ENCODE measurements at places on chromosomes 2 and 18. TPM values are rescaled to one million over a fixed set of nuclear protein-coding genes. Genes with fewer than 3 reads are reported as not detected.

DNA sequence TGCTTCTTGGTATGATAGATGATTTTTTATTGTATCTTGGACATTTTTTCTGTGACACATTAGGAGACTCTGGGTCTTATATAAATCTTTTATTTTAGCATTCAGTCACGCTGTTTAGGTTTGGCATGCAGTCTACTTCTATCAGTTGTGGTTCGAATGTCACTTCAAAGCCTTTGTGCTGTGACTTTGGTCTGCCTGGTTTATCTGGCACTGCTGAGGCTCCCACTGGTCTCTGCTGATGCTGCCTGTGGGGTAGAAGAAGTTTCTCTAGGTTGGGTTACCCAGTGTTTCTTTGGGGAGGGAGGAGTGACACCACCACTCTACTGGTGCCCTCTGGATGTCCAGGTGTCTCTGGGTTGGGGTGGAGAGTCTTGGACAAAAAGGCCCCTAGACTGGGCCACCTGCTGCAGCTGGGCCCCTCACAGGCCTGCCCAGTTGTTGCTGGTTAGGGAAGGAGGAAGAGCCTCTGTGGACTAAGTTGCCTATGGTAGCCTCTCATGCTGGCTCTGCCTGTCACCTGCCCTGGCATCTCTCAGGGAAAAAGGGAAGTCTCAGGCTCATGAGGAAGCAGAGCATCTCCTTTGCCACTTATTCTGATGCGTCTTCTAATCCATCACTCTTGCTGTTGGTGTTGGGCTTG, 115.4 kb upstream of the HS6ST1 start:
- DNase-seq = no peak

DNA sequence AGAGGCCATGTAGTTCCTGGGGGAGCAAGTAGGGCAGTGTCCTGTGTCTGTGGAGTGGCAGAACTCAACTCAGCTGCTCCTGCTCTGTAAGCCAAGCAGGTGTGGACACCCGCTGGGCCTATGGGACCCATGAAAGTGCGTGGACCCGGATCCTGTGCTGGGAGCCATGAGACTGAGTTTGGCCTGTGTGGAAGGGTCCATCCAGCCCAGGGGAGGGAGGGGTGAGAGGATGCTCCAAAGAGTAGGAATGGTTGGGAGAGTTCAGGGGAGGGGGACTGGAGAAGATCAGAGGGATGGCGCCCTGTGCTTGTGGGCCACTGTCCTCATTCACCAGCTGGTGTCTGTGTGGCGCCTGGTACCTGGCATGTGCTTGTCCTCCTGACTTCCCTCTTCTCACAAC, 226.4 kb upstream of the HS6ST1 start:
- no peak for DNase-seq

- no peak for DNase-seq
Observed at GRCh38 chr2:120044336-120044735, 31.5 kb downstream of the EPB41L5 start.

- peak; percentile 71 for DNase-seq
Observed at GRCh38 chr18:73842795-73843394, 304.7 kb downstream of the FBXO15 start.

GRCh38 chr2:238784671-238785527, 63.0 kb upstream of the TWIST2 start:
- peak; percentile 93 for DNase-seq

GRCh38 chr2:126761981-126762878, 106.3 kb downstream of the GYPC start:
- no peak for DNase-seq

- DNase-seq = no peak
Observed at GRCh38 chr2:61249521-61250071, 87.6 kb downstream of the C2orf74 start.

GRCh38 chr2:150475479-150476250, 11.8 kb downstream of the RND3 start:
- DNase-seq = no peak

DNA sequence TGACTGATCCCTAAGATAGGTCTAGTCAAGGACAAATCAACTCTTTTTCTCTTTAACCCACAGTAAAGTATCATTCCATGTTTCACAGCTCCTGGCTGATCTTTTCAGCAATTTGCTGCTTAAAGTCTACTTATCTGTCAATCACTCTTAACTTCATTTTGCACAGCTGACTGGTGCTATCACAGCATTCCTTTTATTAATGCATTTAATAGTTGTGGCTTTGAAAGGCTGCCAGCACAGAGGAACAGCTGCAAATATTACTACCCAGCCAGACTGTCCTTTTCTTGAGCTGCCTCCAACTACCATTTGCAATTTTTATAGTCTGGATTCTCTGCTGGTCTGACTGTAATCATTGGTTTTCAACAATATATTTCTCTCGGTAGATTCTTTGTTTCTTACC, 303.5 kb downstream of the STK39 start:
- no peak for DNase-seq

DNA sequence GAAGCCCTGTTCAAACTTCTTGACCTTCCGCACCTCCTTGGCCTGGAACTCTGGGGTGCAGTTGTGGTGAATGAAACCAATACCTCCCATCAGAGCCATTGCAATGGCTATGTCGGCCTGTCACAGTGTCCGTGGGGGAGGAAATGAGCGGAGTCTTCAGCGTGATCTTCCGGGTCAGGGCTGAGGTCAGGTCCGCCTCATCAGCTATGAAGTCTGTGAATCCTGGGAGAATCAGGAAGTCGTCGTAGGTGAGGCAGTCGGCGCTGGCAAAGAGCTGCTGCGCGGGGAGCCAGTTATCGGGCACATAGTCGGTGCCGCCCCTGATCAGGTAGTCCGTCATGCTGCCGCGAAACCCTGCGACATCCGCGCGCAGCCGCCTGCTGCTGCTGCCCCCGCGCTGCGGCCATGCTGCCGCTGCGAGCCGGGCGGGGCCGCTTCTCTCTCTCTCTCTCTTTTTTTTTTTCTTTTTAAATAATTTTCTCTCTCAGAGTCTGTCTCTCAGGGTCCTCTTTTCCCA, 154.1 kb upstream of the ZSWIM2 start:
- no peak for DNase-seq

DNA sequence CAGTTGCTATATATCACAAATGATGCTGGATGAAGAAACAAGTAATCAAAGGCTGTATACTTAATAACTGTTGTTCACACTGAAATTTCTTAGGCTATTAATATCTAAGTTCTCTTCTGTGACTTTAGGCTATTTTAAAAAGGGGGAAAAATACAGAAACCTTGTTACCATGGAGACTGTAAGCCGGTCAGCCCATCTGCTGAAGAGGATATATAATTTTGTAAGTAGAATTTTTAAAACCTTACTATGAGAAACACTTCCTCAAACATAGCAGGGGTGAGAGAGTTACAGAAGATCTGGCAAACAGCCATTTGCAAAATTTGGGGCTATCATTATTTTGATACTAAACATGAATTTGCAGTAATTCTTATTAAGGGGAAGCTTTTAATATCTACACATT, 27.8 kb downstream of the CACNB4 start:
- no peak for DNase-seq

- no peak for DNase-seq
Observed at GRCh38 chr2:857937-858336, 92.7 kb upstream of the SNTG2 start.

GRCh38 chr2:232492236-232492848, 4.7 kb upstream of the ECEL1 start:
- no peak for DNase-seq

- DNase-seq = peak; percentile 70
Observed at GRCh38 chr18:76528477-76529432, 33.7 kb upstream of the ZNF516 start.

DNA sequence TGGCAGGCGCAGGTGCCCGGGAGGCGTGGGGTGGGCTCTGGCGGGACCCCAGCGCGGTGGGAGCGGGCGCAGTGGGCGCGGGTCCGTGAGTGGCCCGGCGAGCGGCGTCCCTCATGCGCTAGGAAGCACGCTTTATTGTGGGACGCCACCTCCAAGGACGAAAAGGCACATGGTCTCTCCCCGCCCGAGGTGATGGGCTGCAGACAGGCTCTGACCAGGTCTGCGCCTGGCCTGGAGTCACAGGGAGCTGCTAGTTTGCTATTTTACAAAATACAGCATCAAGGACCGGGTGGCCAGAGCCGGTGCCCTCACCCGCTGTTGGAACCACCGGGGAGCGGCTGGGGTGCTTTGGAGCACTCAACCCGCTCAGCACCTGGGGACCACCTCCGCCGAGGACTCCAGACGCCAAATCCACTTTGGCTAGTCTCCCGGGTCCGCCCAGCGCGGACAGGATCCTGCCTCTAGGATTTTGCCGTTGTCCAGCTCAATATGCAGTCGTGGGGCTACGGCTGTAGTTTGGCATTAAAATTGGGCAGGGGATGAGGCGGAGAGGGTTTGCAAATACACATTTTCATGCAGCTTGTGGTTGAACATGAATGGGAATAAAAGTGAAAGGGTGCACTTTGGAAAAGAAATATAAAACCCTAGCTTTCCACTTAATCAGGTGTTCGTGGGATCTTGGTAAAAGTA, 65.4 kb downstream of the LRRFIP1 start:
- DNase-seq = peak; percentile 59

GRCh38 chr2:159265171-159265576, 21.3 kb downstream of the WDSUB1 start:
- peak; percentile 9 for DNase-seq

GRCh38 chr18:76988827-76989646, 143.5 kb downstream of the MBP start:
- DNase-seq = no peak

DNA sequence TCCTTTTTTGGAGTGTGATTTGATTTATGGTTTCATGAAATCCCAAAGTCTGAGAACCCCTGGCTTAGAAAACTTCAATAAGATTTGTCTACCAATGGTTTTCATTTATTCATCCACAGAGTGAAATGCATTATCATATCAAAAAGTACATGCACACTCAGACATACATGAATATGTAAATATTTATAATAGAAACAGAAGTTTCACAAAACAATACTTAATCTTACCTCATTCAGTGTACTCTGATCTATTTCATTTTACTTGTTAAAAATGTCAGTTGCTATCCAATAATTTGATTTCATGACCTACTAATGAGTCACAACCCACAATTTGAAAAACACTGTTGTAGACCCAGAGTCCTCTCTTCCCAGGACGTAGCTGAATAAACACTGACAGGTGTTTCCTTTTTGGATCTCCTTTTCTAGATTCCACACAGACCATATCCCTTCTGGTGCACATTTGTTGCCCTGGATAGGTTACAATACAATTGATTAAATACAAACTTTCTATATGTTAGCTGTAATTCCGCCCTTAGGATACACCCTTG, 10.4 kb upstream of the CAVIN2 start:
- peak; percentile 55 for DNase-seq

GRCh38 chr2:55618275-55619055, 1.0 kb upstream of the PPP4R3B start:
- DNase-seq = peak; percentile 73

GRCh38 chr2:138503652-138504051, 2.1 kb downstream of the SPOPL start:
- DNase-seq = peak; percentile 15

GRCh38 chr2:65639156-65639864, 206.9 kb upstream of the SPRED2 start:
- peak; percentile 15 for DNase-seq

GRCh38 chr2:196511258-196512168, 128.0 kb upstream of the CCDC150 start:
- peak; percentile 25 for DNase-seq

- DNase-seq = no peak
Observed at GRCh38 chr2:86047575-86048382, 57.9 kb downstream of the POLR1A start.

DNA sequence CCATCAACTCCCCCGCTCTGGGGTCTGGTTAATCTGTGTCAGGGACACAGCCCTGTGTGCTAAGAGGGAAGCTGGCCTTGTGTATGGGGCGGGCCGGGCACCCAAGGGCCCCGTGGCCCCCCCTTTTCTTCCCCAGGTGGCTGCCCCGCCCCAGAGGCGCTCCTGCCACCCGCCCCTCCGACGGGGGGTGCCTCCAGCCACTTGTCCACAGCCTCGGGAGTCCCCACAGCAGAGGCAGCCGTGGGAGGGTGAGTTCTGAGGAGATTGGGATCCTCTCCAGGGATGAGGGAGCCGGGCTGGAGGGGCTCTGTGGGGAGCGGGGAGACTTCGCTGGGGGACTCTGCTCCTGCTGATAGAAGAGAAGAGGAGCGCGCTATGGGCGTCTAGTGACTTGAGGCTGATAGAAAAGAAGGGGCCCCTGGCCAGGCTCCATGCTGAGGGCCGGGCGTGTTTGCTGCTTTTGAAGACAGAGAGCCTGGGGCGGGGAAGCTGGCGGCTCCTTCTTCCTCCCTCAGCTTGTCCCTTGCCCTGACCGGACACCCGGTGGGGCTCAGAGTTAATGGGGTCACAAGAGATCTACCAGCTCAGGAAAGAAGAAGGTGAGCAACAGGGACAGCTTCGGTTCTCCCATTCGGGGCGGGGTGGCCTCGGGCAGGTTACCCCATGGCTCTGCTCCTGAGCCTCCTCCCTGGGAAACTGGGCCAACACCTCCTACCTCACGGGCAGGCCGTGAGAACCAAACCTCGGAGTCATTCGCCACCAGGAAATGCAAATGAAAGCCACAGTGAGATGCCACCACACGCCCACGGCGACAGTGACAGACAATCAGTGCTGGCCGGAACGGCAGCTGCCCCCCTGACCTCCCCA, 89.4 kb upstream of the TAF1B start:
- no peak for DNase-seq

DNA sequence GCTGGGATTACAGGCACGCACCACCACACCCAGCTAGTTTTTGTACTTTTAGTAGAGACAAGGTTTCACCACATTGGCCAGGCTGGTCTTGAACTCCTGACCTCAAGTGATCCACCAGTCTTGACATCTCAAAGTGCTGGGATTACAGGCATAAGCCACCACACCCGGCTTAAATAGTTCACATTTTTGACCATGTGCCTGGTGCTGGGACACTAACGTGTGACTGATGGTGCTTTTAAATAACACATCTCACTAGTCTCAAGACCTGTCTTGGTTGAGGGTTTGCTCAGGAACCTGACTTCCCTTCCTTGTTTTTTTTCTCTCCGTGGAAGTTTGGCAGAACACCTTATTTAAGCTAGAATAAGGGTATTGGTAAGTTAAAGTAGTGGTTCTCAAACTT, 8.5 kb downstream of the FMNL2 start:
- DNase-seq = no peak

The SKOR2 gene
- not detected for total RNA-seq

The ID2 gene
- 668 TPM for total RNA-seq

The PIEZO2 gene
- total RNA-seq = 1.1 TPM

The LDLRAD4 gene
- not detected for total RNA-seq

The CDH2 gene
- 165 TPM for total RNA-seq

The DYNAP gene
- not detected for total RNA-seq

The SPRED2 gene
- total RNA-seq = 8.5 TPM

Measured in GM23248 (cell line).